CD4-positive, alpha-beta memory T cell (primary cell): ENCODE measurements at places on chromosomes 16 and 17.

DNA sequence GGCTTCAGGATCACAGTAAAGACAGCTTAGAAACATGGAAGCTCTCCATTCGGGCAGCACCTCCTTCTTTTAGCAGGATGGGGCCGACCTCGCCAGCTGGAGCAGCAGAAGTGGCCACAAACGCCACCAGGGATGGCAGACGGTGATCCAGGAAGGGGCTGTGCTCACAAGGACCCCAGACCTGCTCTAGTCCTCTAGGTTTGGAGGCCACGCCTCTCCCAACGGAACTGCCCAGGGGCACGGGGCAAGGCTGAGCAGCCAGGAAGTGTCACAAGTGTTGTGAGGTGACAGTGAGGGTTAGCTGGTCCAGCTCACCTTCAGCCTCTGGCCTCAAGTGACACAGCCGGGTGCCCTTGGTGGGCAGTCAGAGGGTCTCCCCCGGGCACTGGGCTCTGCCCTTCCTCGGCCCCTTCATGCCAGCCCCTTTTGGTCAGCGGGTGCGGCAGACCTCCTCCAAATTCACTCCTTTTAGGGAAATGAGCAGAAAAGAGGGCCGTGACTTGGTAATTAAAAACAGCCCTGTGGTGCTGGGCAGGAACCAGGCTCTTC, 20.4 kb downstream of the CEP295NL start:
- DNase-seq, result no peak

DNA sequence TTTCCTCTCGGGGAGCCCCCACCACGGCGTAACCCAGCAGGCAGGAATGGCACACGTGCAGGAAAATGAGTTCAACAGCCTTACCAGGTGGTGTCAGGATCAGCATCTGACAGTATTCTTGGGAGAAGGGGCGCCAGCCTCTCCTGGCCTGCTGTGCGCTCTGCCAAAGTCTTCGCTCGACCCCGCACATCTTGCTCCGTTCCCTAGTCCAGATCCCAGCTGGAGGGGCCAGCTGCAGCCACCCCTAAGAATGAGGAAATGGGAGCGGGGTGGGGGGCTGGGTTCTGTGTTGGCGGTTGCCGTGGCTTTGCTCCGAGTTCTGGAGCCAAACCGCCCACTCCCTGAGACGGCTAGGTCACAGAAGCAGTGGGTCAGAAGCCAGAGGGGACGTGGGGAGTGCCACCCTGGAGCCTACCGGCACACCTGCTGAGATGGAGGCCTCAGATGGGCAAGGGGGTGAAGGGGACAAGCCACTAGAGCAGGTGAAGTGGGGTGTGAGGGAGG, at the start of gene CHCT1:
CHCT1 (plus strand) TSS at position 328 of the 504 bp plus-strand sequence; CDS start at position 432, 104 bp downstream.
- no peak for DNase-seq

- no peak for DNase-seq
These were observed 460.0 kb downstream of the TOX3 start for GRCh38 chr16:52086901-52087300.

DNA sequence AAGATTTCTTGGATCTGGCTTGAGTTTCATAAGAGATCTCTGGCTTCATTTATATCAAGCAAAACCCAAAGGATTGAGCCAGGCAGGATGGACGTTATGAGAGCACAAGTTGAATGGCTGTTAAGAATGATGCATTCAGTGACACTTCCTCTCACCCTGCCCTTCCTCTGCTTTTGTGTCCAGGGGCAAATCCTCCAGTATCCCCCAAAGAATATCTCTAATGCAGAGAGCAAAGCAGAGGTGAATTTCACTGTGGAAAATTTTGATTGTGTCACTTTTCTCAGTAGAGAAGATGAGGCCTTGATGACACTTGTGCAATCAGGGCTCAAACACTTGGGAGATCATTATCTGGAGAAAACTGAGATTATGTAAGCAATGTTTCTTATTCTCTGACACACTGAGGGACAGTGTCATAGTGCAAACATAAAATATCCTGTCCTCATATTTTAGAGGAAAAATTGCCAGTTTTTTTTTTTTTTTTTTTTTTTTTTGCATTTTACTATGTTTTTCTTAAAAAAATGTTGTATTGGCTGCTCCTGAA, 25.3 kb downstream of the MARCHF10 start:
- DNase-seq, result no peak

GRCh38 chr16:60419859-60420258, 1616.4 kb downstream of the CDH8 start:
- no peak for DNase-seq

- no peak for DNase-seq
These were observed 32.0 kb downstream of the TBX4 start for GRCh38 chr17:61484174-61484573.

DNA sequence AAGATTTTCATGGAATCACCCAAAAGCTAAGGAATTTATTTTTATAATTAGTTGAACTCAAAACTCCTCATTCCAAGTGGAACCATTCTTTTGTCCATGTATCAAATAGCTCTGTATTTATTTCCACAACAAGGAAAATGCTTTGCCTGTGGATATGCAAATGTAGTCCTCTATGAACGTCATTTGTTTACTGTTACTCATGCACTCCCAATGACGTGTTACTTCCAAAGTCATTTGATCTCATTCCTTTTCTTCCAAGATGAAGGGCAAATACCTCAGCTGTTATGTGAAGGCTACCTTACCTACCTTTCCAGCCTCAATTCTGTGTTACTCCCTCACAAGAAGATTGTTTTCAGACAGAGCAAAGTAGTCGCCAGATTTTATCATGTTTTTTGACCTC, 83.7 kb downstream of the ITFG1 start:
- no peak for DNase-seq

- DNase-seq, result peak; percentile 19
These were observed 28.1 kb downstream of the HEATR3 start for GRCh38 chr16:50093607-50094539.

- no peak for DNase-seq
These were observed 131.3 kb downstream of the AIPL1 start for GRCh38 chr17:6303664-6304063.

GRCh38 chr17:30599428-30600059, 122.3 kb downstream of the GOSR1 start:
- DNase-seq, result no peak

DNA sequence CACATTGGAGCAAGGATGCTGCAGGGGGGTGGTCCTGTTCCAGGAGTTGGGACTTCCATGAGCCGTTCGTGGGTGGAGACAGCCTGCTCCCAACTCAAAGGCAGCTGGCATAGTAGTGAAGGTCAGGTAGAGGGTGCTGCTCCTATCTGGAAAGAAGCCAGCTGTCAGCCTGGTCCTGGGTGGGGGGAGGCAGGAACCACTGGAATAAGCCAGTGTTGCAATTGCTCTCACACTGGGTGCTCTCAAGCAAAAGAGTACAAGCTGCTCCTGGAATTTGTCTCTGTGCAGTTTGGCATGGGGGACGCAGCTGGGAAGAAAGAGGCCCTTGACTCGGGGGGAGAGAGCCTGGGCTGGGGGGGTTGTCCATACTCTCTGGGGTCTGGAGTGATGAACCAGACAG, 8.7 kb downstream of the CACNG5 start:
- DNase-seq, result no peak

- no peak for DNase-seq
These were observed 47.1 kb downstream of the TNRC6C start for GRCh38 chr17:78005452-78006171.

DNA sequence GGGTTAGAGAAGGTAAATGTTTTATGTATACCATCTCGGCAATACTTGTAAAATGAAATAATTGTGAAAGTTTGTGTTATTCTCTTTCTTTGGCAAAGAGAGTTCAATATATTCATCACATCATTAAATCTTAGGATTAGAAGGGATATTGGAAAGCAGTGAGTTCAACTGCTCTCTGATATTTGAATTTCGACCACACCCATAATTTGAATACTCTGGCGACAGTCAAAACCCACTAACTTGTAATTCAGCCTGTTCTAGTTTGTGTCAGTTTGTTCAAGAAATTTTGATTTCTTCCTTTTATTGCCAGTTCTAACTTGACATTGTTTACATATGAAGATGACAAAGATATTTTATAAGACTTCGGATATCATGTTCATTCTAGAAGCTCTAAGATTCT, 1380.5 kb upstream of the CDH8 start:
- DNase-seq, result no peak

DNA sequence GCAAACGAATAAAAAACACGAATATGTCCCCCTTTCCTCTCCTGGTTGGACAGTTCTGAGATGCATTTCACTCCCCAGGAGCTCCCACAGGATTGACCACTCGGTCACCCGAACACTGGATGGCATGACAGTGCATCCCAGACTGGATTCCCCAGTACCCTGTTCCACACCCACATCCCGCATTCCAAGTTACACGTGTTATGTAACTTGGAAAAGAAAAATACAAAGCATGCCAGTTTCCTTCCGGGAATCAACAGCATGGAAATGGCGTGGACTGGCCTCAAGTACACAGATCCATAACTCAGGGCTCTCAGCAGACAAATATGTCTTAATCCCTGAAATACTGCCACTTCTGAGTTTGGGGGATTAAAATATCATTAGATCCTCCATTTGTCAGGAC, 12.6 kb upstream of the KLHL36 start:
- no peak for DNase-seq

DNA sequence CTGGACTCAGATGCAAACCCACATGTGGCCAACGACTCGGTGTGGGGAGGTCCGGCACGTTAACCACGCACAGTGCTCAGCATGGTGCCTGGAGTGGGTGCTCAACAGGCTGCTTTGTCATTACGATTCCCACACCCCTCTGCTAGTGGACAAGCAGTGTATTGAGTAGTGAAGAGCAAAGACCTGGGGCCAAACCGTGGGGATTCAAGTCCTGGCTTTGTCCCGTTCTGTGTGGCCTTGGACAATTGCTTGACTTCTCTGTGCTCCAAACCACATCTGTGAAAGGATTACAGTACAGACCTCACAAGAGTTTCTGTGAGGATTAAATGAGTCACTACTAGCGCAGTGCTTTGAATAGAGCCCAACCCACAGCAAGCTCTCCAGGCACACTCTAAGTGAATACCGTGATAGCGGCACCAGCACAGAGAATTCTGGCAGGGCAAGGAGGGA, 33.8 kb downstream of the TRPV2 start:
- DNase-seq, result peak; percentile 22

GRCh38 chr17:76736349-76737081, 616 bp downstream of the SRSF2 start:
- peak; percentile 68 for DNase-seq

DNA sequence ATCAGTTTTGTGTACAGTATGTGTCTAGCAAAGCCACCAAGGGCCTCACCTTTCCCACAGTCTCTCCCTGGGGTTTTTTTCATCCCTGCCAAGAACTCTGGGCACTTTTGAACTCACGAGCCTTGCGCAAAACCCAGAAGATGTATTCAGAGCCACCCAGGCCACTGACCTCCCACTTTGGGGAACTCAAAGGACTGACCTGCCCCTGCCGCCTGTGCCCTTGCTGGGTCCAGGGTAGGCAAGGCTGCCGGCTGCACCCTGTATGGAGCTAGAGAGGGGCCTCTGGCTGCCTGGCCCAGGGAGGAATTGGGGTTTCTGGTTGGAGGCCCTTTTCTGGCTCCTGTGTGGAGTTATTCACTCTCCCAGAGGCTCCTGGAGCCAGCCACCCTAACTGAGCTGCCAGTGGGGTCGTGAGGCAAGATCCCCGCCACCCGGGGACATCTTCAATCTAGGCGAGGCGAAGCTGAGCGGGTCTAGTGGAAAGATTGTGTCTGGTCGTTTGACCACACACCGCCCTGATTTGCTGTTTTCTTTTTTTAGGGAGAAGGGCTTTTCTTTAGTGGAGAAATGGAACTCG, 1.9 kb downstream of the CDK5R1 start:
- DNase-seq, result no peak

DNA sequence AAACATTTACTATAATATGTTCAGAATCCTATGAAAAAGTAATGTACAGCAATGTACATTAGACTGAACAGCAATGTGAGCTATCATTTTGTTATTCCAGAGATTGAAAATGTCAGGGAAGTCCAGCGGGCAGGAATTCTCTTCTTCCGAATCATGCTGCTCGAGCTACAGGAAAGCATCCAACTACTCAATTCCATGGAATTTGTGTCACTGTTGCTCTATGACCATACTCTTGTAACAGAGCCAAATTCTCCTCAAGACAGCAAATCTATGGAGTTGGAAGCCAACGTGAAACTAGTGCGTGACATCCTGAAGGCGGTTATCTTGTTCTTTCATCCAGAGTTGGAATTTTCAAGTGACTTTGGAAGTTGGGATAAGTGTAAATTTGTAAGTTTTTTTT, 24.8 kb upstream of the NSRP1 start:
- no peak for DNase-seq

- no peak for DNase-seq
These were observed 35.1 kb downstream of the CDH1 start for GRCh38 chr16:68772030-68772681.

GRCh38 chr16:57570301-57571070, 28.0 kb downstream of the ADGRG5 start:
- no peak for DNase-seq

- DNase-seq, result no peak
These were observed 38.2 kb upstream of the GSE1 start for GRCh38 chr16:85574672-85575475.

GRCh38 chr16:65827231-65827630, 539.3 kb upstream of the CDH5 start:
- DNase-seq, result no peak

DNA sequence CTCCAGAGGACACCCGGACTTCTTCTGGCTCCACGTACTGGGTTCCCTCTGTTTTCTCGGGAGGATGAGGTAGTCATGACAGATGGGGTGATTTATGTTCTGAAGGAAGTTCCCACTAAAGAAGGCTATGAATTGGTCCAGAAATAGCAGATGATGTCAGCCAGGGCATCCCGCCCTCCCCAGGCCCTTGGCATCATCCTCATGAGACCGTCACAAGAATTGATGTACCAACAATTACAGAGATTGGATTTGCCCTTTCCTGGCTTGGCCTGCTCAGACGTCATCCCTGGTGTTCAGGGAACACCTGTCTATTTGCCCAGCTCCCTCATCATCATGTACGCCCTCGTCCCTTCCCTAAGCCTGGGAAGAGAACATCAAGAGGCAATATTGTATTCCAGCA, 102.8 kb upstream of the CCL1 start:
- DNase-seq, result no peak

GRCh38 chr17:9120471-9120870, 99.2 kb downstream of the NTN1 start:
- no peak for DNase-seq

- DNase-seq, result no peak
These were observed 84.2 kb downstream of the HS3ST2 start for GRCh38 chr16:22898131-22898530.

- DNase-seq, result no peak
These were observed 65.9 kb upstream of the AMZ2 start for GRCh38 chr17:68182011-68182306.

GRCh38 chr17:4706121-4706520, 2.2 kb upstream of the PELP1 start:
- DNase-seq, result no peak
